ENCODE measurements at places on chromosomes 3 and 15.

GRCh38 chr3:141409940-141410241 is 41.6 kb downstream of the ZBTB38 start:
- no peak for DNase-seq

GRCh38 chr15:40328176-40328575 is 4.7 kb downstream of the INAFM2 start:
- DNase-seq = no peak

GRCh38 chr3:170897978-170898377 is 10.5 kb downstream of the EIF5A2 start:
- no peak for DNase-seq

DNA sequence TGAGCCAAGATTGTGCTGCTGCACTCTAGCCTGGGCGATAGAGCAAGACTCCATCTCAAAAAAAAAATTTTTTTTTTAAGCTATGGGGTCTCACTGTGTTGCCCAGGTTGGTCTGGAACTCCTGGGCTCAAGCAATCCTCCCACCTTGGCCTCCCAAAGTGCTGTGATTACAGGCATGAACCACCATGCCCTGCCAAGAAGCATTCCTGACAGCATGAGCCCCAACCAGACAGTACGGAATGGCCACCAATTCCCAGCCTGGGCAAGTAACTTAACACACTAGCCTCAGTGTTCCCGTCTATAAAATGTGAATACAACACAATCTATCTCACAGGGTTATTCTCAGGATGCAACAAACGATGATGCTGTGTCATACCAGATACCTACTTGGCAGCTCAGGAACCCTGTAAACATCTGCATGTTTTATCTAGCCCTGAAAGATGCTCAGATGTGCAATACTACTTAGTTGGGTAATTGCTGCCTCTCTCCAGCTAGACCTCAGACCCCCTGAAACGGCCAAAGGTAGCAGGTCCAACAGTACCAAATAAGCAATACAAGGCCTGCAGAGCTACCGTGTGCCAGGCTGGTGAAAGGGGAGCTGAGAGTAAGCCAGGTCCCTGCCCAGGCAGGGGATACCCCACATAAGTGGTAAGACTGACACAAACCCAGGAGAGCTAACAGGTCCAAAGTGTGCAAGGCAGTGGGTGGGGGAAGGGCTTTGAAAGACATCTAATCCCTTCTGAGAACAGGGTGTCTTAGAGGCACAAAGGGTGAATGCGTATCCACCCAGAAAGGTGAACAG is 1.9 kb downstream of the TKT start:
- no peak for DNase-seq

DNA sequence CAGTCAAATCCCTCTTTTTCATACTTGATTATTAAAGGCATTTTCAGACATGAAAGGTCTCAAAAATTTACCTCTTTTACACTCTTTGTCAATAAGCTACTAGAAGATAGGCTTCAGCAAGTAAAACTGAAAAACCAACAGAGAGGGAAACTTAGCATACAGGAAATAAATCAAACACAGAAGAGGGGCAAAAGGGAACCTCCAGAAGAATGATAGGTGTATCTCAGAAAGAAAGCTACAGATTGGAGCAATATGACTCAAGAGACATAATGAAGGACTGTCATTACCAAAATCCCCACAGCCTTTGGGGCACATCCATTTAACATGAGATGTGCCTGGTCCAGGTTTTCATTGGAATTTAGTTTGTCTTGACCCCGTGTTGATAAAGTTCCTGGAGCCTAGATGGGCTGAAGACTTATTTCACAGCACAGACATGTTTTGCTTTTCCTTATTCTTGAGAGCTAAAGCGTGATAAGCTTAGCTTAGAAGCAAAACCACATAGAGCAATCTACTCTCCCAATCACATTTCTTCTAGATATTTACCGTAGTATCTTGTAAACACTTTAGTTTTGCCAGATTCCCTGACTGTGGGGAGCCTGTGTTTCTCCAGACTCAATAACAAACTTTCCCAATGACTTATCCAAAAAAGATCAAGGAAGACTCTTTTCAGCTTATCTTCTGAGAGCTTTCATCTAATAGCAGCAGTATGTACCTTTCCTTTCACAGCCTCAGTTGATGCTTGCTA is 11.7 kb downstream of the LRRFIP2 start:
- DNase-seq = no peak

- DNase-seq = no peak
These were observed 48.9 kb upstream of the FMN1 start for GRCh38 chr15:33243393-33243792.

- no peak for DNase-seq
These were observed 15.8 kb upstream of the SLC6A1 start for GRCh38 chr3:10976770-10977169.

All from activated CD8-positive, alpha-beta memory T cell treated with anti-CD3 and anti-CD28 coated beads for 48 hours (primary cell).